HTR-8/SVneo (cell line): ENCODE measurements at places on chromosomes 2 and 18.
A peak's percentile ranks its signal among the peaks of the same experiment; 100 is the strongest.

DNA sequence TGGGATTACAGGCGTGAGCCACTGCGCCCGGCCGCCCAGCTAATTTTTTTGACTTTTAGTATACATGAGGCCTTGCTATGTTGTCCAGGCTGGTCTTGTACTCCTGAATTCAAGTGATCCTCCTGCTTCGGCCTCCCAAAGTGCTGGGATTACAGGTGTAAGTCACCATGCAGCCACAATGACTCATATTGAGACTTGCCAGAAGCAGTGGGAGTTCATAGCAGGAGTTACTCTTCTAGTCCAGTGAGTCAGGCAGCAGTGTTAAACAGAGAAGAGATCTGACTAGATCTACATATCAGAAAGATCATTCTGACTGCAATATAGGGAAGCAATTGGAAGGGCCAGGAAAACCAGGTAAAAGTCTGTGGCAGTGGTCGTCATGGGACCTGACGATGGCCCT, 1.5 kb upstream of the FLACC1 start:
- peak; percentile 52 for DNase-seq

- DNase-seq: no peak
Observed at GRCh38 chr2:37843556-37843955, 81.5 kb upstream of the RMDN2 start.

- DNase-seq: no peak
Observed at GRCh38 chr2:239549711-239550255, 149.0 kb upstream of the HDAC4 start.

DNA sequence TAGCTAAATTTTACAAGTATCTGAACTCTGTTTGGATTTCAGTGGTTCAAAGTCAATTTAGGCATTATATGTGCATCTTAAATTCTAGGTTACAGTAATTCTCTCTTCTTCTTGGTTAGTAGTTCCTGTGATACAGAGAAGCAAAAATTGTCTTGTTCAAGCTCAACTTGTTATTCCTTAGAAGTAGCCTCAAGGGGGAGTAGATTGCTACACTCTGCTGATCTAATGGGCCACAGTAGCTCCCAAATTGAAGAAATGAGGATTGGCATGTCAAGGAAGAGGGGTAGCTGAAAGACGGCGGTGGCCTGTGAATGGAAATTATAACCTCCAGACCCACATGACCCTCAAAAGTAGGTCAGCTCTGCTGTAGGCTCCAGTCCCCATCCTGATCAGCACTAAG, 334.7 kb downstream of the HRH4 start:
- DNase-seq: no peak

GRCh38 chr2:197677483-197677882, 2.1 kb upstream of the RFTN2 start:
- DNase-seq: peak; percentile 12

DNA sequence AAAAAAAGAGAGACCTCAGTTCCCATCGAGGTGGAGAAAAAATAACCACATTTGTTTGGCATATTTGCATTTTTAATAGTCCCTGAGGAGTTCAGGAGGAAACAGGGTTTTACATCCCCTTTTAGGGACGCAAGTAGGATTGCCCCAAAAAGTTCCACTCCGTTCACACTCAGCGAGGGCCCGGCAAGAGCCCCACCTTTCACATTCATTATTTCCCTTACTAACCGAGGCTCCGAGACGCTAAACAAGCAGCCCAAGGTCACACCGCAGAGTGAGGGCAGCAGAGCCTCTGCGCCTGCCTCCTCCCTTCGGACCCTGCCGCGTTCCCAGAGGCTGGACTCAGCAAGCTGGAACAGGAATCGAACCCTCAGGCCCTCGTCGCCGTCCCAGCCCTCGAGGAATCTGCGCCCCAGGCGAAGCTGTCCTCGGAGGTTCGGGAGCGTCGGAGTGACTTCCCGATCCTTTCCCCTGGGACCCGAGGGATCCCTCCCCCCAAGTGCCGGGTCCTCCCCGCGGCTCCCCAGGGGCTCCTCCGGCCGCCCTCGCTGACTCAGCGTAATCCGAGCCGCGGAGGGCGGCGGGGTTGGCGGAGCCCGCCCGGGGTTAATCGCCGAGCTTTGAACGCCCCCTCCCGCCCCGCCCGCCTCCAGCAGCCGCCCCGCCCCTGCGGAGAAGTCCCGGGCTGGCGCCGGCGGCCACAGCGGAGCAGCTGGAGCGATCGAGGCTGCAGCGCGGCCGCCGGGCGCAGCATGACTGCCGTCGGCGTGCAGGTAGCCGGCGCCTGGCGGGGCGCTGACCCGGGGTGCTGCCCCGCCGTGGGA, at the start of gene TMEM37:
TSS of gene TMEM37 (plus strand) at position 700 of the 821 bp plus-strand sequence. CDS start at position 750, 50 bp downstream.
- DNase-seq: peak; percentile 83

- peak; percentile 33 for DNase-seq
Observed at GRCh38 chr2:109715313-109715805, 78.7 kb upstream of the RGPD5 start.

GRCh38 chr2:176234940-176235339, 34.3 kb upstream of the MTX2 start:
- no peak for DNase-seq

GRCh38 chr2:112949456-112949855, 28.4 kb upstream of the IL36G start:
- DNase-seq: no peak

DNA sequence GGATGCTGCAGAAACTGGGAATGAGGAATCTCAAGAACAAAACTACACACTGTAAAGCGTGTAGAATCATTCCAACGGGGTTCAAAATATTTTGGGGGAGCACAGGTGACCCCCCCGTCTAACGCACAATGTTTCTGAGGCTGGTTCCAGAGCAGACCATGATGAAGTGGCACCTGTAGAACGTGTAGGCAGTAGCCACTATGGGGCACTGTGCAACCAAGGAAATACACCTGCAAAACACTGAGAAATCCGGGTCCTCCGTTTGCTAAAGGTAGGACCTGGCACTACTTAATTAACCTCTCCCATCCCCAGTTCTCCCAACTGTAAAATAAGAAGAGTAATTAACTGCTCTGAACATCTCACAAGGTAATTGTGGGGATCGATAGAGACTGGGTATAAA, 22.6 kb downstream of the ST6GAL2 start:
- no peak for DNase-seq

DNA sequence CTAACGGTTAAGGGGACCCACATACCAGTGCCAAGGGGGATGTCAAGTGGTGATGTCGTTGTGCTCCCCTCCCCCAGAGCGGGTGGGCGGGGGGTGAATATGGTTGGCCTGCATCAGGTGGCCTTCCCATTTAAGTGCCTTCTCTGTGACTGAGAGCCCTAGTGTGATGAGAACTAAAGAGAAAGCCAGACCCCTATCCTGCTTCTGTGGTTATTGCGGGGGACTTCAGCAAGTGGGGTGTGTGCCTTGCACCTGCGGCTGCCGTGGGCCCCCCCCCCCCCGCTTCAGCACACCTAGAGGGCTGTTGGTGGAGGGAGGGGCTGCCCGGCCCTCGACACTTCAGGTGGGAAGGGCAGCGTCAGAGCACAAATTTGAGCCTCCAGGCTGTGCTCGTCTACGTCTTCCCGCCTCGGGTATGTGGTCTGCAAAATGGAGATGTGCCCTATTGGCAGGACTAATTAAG, 6.1 kb downstream of the CTDSP1 start:
- DNase-seq: no peak

DNA sequence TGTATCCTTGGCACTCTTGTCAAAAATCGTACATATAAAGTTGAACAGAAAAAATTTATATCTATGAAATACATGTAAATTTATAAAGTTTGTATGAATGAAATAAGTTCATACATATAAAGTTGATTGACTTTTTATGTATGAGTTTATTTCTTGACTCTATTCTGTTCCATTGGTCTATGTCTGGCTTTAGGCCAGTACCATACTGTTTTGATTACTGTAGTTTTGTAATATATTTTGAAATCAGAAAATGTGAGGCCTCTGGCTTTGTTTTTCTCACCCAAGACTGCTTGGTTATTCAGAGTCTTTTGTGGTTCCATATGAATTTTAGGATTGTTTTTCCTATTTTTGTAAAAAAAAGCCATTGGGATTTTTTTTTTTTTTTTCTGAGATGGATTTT, 41.8 kb upstream of the SP9 start:
- DNase-seq: no peak

GRCh38 chr18:48817021-48817461, 133.7 kb downstream of the SMAD7 start:
- DNase-seq: no peak

GRCh38 chr2:232420463-232421188, 14.0 kb downstream of the ALPG start:
- DNase-seq: no peak

- no peak for DNase-seq
Observed at GRCh38 chr2:85250045-85250444, 77.7 kb downstream of the TGOLN2 start.

DNA sequence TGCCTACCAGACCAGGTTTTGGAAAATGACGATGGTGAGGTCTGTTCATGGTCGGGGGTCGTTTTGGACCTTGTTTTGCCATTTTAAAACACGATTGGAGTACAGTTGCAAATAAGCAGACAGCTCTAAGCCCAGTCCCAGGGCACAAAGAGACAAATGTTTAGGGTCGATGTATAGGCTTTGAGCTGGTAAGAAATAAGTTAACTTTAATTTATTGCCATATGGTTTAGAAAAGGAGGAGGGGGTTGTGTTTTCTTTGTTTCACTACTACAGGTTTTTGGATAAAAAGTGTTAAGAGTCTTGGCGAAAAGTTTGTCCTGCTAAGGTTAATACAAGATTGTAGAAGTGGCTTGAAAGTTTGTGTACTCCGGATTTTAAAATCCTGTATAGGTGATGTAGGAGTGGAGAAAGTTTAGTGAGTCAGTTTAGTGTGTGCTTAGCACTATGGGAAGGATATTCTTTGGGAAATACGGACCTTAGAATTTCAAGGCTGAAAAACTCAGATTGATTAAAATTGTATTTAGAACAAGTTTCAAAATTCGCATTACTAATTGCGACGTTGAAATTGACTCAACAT, 1.3 kb downstream of the KCMF1 start:
- DNase-seq: no peak

DNA sequence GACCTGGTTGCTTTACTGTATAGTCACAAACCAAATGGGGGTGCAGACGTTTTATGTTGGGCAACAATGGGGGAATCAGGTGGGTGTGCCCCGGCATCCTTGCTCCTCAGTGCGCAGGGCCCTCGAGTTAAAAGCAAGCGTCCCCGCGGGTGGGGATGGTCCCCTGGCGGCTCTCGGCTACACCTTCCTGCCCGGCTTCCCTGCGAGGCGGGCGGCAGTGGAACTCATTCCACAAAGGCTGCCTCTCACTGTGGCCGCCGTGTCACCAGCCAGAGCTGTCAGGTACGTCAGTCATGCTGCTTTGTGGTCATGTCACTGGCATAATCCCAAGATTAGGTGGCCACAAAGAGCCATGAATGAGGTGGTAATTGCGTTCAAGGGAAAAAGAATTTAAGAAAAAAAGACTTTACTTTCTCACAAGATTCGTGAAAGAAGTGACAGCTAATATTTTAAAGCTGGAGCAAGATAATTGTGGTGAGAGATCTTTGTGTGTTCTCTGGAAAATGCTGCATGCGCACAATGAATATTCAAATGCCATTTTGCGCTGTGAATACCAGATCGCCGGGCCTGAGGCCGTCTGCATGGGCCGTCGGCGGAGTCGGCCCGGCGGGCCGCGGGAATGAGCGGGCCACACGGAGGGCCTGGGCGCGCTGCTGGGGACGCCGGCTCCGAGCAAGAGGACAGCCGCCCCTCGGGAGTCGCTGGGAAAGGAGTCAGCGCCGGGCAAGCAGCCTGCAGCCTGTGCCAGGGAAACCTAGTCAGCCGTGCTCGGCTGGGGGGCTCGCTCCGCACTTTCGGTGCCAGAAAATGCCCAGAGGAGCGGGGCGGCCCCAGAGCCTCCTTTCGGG, 82.3 kb upstream of the LDLRAD4 start:
- DNase-seq: no peak

DNA sequence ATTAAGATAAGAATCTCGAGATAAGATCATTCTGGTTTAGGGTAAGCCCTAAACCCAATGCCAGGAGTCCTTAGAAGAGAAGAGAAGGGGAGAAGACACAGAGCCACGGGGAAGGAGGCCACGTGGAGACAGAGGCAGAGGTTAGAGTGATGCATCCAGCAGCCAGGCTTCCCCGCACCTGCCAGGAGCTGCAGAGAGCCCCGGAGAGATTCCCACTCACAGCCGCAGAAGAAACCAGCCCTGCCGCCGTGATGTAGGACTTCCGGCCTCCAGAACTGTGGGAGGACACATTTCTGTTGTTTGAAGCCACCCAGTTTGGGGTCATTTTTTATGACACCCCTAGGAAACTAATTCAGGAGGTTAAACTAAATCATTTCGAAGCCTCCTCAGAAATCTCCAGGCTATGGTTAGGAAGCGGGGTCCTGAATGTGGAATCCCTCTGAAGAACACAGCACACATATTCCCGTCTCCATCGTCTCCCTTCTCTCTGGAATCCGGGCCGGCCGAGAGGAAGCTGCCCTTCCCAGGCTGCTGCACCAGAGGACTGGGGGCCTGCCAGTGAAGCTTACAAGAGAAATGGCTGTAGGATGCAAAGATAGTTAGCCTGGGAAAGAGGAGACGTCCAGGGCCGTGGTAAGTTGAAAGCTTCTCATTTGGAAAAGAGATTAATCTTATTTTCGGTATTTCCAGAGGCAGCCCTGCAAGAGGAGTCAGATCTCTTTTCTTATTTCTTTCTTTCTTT, 156.6 kb downstream of the TWIST2 start:
- no peak for DNase-seq

DNA sequence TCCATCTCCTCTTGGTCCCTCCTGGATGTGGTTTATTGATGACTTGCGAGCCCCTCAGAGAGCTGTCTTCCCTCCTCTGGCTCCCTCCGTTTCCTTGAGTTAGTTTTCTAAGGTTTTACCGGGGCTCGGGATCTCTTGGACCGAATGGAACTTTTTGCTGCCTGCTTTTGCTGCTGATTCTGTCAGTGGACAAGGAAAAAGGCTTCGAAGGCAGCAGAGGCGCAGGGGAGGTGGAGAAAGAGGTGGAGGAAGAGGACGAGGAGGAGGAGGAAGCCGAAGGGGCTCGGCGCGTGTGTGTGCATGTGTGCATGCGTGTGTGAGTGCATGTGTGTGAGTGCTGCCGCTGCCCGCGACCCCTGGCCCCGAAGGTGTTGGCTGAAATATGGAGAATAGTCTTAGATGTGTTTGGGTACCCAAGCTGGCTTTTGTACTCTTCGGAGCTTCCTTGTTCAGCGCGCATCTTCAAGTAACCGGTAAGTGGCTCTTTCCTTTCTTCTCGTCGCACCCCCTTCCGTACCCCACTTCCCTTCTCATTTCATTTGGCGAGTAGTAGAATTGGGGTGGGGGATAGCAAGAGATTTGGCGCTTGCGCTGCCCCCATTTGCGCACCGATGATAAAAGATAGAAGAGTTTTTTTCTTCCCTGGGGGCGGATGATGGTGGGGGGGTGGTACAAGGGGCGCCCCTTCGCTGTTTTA, 557 bp downstream of the DCC start:
- DNase-seq: no peak

DNA sequence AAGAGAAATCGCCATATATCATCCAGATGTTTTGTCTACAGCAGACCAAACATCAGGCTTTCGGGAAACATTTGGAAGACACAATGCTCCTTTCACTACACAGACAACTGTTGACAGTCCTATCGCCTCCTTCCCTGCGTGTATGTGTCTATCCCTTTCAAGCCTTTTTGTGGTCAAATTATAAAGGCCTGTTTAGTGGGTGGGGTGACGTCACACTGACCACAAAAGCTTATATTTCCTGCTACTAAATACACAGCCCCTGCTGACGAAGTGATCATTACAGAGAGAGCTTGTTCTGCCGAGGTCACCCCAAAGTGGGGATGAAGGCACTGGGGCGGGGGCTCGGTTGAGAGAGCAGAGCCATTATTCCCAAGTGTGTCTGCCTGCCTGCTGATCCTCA, 302.7 kb upstream of the TNP1 start:
- peak; percentile 43 for DNase-seq

- no peak for DNase-seq
Observed at GRCh38 chr2:27347641-27348040, 8.9 kb downstream of the GTF3C2 start.
